ENCODE measurements at places on chromosomes 6 and 20.

- DNase-seq: no peak
These were observed 18.5 kb downstream of the ATP9A start for GRCh38 chr20:51749674-51750036.

DNA sequence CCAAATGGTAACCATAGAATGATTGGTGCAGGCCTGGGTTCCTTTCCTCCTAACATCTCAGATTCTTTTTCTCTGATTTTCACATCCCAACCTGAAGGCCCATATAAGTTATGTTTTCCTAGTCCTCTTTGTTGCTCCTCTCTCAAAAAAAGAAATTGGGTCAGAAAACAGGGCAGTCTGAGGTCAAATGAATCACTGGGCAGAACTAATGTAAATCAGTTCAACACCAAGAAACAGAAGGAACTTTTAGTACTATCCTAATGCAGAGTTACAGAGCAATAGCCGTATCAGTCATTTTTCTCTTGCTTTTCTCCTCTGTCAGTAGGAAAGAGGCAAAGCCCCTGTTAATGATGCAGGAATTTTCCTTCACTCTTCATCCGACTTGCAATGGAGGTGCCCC is 11.0 kb upstream of the TPD52L1 start:
- no peak for DNase-seq

GRCh38 chr20:12113468-12114371 is 196.0 kb downstream of the BTBD3 start:
- no peak for DNase-seq

GRCh38 chr20:23640671-23641667 is 3.2 kb upstream of the CST3 start:
- DNase-seq: no peak

- DNase-seq: no peak
These were observed 622.3 kb downstream of the PTPRT start for GRCh38 chr20:42567409-42567808.

DNA sequence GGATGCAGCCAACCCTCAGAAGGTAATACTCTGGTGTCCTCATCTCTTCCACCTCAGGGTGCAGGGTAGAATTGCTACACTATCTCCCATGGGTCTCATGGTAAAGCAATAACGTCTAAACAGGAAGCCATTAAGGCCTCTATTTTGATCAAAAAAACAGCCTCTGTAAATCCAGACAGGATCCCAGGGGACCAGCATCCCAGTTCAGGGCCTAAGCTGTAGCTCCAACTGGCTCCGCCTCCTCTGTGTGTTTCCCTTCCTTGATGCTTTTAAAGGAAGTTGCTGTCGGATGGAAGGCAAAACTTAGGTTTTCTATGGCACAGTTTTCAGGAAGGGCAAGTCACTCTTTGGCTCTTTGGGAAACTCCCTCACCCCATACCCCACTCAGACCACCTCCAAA is 222.0 kb downstream of the MAFB start:
- DNase-seq: no peak

DNA sequence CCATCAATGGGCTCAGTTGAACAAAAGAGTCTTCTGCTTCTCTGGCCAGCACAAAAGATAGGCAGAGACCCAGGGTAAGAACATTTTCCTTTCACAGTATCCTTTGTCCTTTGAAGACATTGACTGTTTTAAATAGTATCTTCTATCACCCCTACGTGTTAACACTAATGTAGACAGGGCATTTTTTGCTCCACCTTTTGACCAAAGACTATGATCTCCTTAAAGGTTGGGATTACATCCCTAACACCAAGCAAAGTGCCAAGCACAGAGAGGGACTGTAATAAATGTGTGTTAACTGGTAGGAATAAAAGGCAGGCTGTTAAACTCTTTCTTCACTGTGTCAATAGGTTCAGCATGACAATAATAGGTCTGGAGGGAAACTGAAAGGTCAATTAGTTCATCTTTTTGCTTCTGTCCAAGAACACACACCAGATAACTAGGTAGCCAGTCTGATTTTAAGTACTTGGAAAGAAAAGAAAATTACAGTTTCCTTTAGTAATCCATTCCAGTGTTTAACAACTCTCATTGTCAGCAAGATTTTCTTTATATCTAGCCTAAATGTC is 63.6 kb upstream of the NOX3 start:
- no peak for DNase-seq

GRCh38 chr6:130164251-130164650 is 58.5 kb downstream of the SAMD3 start:
- DNase-seq: no peak

DNA sequence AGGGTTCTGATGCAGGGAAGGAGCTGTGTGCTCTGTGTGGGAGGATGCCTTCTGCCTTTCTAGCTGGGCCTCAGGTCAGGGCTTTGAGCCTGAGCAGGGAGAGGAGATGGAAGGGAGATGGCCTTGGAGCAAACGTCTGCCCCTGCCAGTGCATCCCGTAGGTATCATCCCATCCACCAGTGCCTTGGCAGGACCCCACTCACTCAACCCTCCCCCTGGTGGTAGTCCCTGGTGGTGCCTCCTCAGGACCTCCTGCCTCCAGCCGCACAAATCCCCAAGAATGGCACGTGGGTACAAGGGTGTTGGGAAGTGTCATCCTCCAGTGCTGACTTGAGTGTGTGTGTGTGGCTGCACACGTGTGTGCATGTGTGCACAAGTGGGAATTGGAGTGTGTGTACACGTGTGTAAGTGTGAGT is 23.1 kb upstream of the MICB start:
- DNase-seq: no peak

- DNase-seq: no peak
These were observed 809 bp downstream of the SRPK1 start for GRCh38 chr6:35919827-35920751.

GRCh38 chr20:60142587-60142986 is 184.4 kb downstream of the CDH26 start:
- DNase-seq: no peak

DNA sequence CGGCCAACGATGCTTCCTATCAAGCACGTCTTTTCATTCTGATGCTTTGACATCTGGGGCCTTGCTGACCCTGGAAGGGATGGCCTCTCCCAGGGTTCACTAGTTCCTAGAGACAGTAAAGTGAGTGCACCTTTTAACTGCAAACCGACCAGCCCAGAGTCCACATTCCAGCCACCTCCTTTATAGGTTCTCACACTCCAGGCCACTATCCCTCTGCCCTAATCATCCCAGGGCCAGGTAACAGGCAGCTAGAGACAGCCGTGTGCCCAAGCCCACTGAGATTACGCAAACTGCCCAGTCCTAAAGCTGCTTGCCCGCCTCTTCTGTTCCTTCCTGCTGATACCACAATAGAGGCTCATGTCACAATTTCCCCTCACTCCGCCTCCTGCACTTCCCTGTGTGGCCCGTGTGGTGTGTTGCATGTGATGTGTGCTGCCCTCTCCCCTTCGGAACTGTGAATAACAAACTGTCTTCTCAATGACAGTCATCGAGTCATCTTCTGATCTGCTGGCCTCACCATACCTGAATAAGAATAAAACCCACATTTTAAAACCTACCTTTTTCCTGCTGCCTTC is 123.7 kb upstream of the EXOC2 start:
- no peak for DNase-seq

GRCh38 chr20:52812231-52812847 is 159.8 kb upstream of the TSHZ2 start:
- no peak for DNase-seq

- DNase-seq: no peak
These were observed 680 bp upstream of the MTCH1 start for GRCh38 chr6:36986704-36987047.

- no peak for DNase-seq
These were observed 44.1 kb upstream of the CTAGE9 start for GRCh38 chr6:131754715-131755567.

GRCh38 chr20:25253606-25254275 is 5.9 kb downstream of the PYGB start:
- DNase-seq: no peak

- no peak for DNase-seq
These were observed 27.5 kb upstream of the PMEPA1 start for GRCh38 chr20:57737349-57737748.

GRCh38 chr6:41826343-41827022 is 39.0 kb downstream of the TOMM6 start:
- no peak for DNase-seq

DNA sequence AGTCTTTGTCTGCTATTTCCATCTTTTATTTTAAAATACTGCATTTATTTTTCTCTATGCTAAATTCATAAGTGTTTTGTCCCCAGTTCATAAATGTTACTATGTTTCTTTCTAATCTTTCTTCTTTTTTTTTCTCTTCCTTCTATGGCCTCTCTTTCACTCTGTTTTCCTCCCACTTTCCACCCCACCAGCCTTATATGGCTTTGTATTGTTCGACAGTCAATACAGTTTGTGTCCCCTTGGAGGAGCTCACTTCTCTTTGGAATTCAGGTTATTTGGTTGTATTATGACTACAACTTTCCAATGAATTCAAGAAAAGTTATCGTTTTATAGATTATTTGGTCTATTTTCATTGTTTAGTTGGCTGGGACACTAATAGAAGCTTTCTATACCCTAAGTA is 393.5 kb downstream of the NKAIN2 start:
- DNase-seq: no peak

DNA sequence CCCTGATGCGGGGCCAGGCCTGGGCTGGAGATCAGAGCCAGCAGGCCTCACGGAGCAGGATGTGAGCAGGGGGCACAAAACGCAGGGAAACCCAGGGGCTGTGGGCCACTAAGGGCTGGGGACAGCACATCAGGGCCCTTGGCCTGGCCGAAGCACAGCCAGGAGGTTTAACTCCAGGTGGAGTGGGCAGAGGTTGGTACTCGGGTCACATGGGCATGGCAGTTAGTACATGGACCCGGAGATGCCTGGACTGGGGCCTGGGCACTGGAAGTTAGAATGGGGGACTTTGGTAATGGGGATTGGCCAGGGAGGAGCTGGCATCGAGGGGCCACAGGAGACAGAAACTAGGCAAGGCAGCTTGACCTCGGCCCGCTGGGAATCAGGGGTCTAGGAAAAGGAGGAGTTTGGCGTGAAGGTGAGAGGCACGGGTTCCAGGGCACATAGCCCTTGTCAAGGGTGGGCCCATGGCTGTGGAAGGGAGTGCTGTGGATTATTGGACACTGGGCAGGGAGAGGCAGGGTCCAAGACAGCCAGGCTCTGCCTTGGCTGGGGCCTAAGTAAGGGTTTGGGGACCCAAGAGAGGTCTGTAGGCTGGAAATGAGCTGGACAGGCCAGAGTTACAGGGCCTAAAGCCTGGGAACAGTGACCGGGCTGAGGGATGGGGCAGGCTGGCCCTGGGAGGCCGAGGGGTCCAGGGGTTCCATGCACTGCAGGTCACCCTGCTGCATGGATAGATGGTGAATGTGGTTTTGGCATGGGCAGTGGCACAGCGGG is 41.6 kb upstream of the CD93 start:
- no peak for DNase-seq

- no peak for DNase-seq
These were observed 144.2 kb downstream of the JARID2 start for GRCh38 chr6:15389765-15390723.

DNA sequence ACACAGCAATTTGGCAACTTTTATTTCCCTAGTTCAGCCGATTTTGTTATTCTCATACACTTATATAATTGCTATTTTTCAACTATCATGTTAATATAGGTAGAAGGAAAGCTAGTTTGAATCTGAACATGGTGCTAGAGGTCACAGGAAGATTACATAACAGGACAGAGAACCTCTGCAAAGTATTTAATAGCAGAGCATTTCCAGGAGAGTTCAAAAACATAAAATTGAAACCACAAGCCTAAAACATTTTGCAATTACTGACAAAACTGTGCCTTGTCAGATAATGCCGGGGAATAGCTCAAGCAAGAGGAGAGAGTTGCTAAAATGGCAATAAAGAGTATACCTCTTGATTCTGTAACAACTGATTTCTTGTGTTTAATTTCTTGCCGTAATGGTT is 70.8 kb downstream of the TFAP2B start:
- DNase-seq: no peak

- no peak for DNase-seq
These were observed 36.4 kb upstream of the RPN2 start for GRCh38 chr20:37142708-37143107.

- no peak for DNase-seq
These were observed 508.7 kb upstream of the CITED2 start for GRCh38 chr6:139882977-139883728.

- DNase-seq: no peak
These were observed 62.8 kb upstream of the LRRC1 start for GRCh38 chr6:53731866-53732636.

GRCh38 chr20:33871362-33871761 is 60.2 kb downstream of the CHMP4B start:
- DNase-seq: no peak

DNA sequence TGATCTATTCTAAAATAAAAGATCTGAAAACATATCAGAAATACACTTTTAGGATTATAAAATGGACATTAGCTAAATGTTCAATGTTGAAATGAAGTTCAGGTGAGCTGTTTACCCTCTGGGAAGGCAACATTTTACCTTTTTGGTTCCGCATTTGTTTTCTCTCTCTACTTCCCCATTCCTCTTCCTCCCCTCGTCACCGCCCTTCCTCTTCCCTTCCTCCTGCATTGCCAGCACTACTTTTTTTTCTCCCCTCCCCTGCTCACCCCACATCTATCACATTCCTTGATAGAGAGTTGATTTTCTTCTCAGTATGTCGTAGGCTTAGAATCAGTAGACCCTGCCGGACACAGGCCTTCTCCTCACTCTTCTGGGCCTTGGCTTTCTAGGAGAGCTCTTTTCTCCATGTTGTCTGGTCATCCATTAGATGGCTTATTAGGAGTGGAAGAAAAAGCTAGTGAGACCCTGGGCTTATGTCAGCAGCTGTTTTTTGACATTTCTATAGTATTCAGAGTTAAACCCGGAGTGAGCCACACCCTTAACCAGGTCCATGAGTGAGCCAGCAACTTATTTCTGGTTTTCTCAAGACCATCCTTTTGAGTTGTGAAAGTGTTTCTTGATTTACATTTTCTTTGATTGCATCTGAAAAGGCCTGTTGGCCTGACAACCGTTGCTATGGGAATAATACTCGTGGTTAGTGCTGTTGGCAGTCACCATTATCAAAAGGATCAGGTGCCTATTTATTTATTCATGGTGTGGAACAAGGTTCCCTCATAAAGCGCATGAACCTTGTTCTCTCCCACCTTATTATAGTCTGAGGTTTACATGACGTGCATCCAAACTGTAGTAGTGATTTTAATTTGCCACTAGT is 90.9 kb downstream of the DTD1 start:
- DNase-seq: no peak

GRCh38 chr20:19285436-19285835 is 73.0 kb downstream of the SLC24A3 start:
- no peak for DNase-seq

GRCh38 chr6:31139599-31139998 is 733 bp upstream of the PSORS1C2 start:
- no peak for DNase-seq

Data from C1 segment of cervical spinal cord (tissue), 14 donors.